T-helper 1 cell (primary cell): ENCODE measurements at places on chromosomes 11 and 22.

DNA sequence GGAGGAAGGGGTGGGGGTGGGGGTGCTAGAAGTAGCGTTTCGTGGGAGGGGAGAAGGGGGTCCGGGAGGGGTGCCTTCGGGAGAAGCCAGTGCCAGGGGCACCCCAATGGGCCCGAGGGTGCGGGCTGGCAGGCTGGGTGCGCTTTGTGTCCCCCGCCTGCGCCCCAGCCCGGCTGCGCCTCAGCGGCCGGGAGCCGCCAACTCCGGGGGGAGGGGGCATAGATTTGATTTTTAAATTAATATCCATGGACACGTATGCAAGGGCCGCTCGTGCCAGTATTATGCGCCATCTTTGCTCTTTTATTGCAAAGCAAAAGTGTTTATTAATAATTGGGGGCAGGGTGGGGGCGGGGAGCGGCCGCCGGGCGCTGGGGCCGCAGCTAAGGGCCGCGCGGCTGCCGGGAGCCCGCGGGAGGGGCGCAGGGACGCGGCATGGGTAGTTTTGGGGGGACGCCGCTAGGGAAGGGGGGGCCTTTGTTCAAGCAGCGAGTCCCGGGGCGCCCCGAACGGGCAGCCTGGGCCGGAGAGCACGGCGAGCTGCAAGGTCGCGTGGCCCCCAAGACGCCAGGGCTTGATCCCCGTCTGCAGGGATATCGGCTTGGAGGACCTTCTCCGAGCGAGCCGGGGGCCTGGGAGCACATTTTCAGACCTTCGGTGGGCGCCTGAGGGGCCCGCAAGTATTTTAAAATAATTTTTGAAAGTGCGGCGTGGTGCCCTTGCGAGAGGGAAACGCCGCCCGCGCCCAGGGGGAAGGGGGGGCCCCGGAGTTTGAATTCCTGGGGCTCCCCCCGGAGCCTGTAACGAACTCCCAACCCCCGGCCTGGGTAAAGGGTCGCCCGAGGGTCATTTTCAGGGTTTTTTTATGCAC lies 959 bp downstream of the CCND1 start:
- DNase-seq: no peak

DNA sequence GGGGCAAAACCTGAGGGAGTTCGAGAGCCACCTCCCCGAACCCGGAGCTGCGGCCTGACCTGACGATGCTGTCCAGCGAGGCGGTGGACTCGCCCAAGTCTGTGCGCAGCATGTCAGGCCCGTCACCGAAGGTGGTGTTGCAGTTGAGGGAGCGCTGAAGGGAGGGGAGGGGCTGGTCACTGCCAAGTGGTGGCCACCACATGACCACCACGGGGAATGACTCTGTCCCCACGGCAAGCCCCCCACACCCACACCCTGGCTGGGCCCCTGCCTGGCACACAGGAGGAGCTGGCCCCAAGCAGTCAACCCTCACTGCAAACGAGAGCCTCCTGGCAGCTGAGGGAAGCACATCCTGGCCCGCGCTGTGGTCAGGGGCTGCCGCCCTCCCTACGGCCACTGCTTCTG lies 30.8 kb downstream of the TRMU start:
- no peak for DNase-seq

GRCh38 chr11:69874178-69874983 lies 55.2 kb upstream of the FGF3 start:
- no peak for DNase-seq

- no peak for DNase-seq
These were observed 107.3 kb downstream of the RPL27A start for GRCh38 chr11:8789864-8790263.

DNA sequence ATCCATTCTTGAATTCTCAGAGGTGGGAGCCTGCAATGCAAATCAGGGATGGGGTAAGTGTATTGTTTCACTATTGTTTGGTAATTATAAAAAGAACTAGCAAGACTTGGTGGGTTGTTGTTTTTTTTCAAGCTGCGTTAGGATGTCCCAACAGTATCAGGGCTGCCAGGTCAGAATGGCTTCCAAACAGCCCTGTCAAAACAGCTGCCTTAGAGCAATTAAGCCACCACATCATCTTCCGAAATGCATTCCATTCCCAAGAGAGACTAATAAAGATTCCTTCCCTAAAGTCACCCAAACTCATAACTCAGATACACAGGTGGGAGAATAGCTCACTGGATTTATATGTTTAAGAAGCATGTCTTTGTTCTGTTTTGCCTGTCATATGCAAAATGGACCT lies 23.5 kb downstream of the BBOX1 start:
- no peak for DNase-seq

GRCh38 chr22:31155422-31155821 lies 4.6 kb upstream of the RNF185 start:
- no peak for DNase-seq

DNA sequence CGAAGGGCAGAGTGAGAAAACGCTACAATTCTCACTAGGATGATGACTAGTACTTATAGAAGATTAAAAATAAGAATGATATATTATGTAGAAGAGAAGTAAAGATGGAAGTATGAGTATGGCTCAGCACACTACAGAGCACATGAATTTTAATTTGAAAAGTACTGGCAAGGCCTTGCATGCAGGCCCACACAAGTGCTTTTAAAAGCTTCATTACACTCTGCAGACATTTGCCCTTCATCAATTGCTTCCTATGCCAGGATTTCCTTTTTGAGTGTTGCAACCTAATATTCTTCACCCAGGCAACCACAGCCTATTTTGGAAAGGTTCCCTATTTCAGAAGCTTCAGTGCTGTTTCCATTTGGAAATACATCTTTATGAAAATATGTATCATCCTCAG lies 81.1 kb downstream of the LARGE2 start:
- no peak for DNase-seq

DNA sequence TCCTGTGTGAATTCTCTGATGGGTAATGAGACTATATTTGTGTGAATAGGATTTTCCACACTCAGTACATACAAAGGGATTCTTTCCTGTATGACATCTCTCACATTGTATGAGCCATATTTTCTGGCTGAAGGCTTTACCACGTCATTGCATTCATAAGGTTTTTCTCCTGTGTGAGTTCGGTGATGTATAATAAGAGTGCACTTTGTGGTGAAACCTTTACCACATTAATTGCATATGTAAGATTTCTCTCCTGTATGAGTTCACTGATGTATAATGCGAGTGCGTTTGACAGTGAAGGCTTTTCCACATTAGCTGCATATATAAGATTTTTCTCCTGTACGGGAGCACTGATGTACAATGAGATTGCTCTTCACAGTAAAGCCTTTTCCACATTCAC lies 455.4 kb upstream of the CNTN5 start:
- no peak for DNase-seq

DNA sequence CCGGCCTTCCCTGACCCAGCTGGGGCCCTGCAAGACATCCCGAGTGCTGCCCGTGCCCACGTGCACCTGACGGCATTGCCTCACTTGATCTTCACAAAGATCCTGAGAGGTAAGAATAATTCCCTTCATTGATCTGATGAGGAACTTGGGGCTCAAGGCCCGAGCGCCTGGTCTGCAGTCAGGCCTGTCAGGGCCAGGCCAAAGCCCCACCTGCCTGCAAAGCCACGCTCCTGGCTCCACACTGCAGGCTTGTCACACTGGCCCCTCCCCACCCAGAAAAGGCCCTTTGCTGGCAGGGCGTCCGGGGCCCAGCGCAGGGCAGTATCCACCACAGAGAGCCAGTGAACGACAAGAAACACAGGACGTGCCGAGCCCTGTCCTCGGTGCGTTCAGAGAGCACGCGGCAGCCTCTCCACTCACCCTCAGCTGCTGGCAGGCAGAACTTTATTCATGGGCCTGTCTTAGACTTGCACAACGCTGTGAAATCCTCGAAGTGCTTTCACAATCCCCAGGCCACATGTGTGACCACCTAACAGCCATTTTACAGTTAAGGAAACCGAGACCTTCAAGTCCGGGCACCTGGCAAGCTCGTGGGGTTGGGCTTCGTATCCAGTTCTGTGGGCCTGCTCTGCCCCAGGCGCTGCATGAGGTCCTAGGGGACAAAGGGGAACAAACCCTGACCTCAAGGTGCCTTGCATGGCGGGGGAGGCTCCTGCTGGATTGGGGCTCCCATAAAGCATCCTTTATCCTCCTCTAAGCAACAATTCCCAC lies 14.8 kb downstream of the KIAA0930 start:
- no peak for DNase-seq

- no peak for DNase-seq
These were observed 41.3 kb downstream of the XKR3 start for GRCh38 chr22:16783930-16784354.
